Stimulated activated CD4-positive, alpha-beta T cell treated with anti-CD3 and anti-CD28 coated beads, Interleukin-2, amount 100 ng/mL, for 24 hours (primary cell): ENCODE measurements at places on chromosomes 11 and 22.

- DNase-seq = no peak
Observed at GRCh38 chr11:66867425-66868040, 10.7 kb downstream of the LRFN4 start.

GRCh38 chr11:72741849-72742512 lies 10.2 kb downstream of the ARAP1 start:
- DNase-seq = no peak

- DNase-seq = no peak
Observed at GRCh38 chr11:19595840-19596751, 116.5 kb upstream of the NAV2 start.

DNA sequence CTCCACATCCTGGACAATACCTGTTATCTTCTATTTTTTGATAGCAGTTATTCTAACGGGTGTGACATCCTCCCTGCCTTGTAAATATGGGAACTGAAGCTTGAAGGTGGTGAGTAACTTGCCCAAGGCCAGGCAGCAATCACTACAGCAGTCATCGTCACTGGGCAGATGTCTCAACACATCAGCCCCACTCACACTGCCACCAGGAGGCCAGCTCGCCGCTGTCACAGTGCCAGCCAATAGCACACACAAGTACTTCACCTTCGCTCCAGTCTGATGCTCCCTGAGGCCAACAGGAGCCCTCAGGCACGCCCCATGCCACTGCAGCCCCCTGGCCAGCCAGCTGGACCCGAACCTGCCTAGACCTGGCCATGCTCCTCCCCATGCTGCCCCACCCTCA lies 4.9 kb upstream of the TTLL1 start:
- DNase-seq = no peak

DNA sequence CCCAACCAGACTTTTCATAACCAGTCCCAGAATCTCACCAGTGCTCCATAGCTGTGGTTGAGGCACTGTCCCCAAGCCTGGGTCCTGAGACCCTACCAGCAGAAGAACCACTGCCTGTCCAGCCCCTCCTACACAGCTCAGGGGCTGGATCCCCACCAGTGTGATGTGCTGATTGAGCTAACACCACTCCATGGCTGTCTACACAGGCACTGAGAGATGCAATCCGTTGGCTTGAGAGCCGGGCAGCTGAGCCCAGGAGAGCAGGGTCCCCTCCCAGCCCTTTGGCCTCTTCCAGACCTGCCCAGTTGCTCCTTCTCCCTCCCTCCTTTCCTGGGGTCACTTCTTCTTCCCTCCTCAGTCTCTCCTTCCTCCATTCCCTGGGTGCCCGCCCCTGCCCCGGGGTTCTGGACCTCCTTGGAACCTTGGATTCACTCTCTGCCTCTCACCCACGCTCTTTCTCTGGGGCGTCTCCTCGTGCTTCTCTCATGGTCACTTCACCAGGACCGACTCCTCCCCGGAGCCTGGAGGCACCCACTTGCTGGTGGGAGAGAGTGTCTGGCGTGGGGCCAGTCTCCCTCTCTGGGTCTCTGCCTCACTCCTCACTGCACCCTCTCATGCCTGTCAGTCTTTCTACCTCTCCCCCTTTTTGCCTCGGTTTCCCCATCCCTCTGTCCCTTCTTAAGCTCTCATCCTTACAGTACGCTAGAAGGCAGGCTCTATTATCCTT lies 706 bp upstream of the SCYL1 start:
- DNase-seq = no peak

GRCh38 chr22:19052941-19053541 lies 69.2 kb downstream of the DGCR2 start:
- DNase-seq = no peak
